Testis (tissue), 5 donors: ENCODE measurements at places on chromosomes 3 and 15.

DNA sequence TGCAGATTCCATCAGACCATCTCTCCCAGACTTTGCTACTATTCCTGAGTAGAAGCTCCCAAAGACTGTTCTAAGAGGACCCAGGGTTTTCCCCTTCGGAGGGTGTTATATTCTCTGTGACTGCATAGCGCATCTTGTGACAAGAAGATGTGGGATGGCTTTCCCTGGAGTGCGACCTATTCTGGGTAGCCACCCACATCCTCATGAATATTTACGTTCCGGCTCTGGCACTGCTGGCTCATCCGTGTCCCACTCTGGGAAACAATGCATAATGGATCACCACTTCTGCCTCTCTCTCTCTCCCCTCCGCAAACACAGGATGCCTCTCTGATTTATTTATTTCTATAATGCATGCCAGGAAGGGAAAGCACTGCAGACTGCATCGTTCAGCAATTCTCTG is 166.1 kb downstream of the PYDC2 start:
- DNase-seq: no peak

DNA sequence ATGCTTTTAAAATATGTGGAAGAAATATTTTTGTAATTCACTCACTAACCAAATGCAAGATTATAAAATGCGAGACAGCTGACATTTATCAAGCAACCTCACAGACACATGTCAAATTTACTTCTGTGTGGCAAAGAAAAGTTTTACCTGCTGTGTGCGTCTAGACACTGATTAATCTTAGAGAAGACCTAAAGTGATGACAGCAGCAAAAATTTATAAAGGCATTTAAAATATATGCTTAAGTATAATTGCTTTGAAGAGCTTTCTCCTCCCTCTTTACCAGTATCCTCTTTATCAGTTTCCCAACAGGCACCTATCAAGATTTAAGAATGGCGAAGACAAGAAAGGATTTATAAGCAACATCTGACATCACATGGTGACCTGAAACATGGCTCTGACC is 37.3 kb downstream of the UBP1 start:
- DNase-seq: no peak

DNA sequence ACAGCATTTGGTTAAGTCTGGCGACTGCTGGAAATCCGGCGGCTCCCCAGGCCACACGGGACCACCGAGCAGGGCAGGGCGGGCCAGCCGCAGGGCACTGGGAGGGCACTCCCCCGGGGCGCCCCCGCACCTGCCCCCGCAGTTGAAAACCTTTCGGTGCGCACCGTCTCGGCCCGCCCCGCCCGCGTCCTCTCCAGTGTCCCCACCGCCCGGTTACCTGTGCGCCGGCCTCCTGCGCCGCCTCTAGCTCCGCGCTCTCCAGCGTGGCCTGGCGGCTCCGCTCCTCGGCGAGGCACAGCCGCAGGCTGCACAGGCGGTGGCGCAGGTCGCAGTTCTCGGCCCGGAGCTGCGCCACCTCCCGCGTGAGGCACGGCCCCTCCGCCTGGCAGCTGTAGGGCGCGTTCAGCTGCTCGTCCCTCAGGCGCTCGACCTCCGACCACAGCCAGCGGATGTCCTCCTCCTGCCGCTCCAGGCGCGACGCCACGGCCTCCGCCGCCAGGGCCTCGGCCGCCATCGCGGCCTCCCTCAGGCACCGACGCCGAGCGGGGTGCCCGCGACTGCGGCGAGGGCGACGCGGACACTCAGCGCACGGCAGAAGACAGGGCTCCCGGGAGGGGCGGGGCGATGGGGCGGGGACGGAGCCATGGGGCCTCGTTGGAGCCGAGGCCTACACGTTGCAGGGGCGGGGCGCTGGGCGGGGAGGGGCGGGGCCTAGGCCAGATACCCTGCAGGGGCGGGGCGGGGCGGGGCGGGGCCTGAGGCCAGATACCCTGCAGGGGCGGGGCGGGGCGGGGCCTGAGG is at the start of gene TARS3:
Gene TARS3 (minus strand): TSS at position 600 of the 801 bp plus-strand sequence. CDS start 86 bp downstream, at position 514.
- DNase-seq: peak; percentile 97

GRCh38 chr15:78979456-78980320 is 34.8 kb upstream of the CTSH start:
- peak; percentile 90 for DNase-seq

GRCh38 chr3:46454209-46454595 is 10.5 kb downstream of the LTF start:
- DNase-seq: no peak

DNA sequence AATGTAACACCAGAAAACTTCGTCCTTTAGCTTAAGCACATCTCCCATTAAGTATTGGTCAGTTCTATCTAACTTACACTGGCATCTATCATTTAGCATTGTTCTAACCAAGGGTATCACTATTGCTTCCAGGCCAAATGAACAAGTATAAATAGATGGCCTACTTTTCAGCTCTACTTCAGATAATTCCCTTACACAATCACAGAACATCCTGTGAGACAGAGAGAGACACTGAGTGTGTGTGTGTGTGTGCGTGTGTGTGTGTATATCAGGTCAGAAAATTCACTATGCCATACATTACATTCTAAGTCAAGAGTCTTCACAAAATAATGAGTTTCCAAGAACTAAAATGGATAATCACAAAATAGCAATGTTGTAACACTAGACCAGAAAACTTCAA is 39.1 kb downstream of the SCAPER start:
- DNase-seq: no peak

DNA sequence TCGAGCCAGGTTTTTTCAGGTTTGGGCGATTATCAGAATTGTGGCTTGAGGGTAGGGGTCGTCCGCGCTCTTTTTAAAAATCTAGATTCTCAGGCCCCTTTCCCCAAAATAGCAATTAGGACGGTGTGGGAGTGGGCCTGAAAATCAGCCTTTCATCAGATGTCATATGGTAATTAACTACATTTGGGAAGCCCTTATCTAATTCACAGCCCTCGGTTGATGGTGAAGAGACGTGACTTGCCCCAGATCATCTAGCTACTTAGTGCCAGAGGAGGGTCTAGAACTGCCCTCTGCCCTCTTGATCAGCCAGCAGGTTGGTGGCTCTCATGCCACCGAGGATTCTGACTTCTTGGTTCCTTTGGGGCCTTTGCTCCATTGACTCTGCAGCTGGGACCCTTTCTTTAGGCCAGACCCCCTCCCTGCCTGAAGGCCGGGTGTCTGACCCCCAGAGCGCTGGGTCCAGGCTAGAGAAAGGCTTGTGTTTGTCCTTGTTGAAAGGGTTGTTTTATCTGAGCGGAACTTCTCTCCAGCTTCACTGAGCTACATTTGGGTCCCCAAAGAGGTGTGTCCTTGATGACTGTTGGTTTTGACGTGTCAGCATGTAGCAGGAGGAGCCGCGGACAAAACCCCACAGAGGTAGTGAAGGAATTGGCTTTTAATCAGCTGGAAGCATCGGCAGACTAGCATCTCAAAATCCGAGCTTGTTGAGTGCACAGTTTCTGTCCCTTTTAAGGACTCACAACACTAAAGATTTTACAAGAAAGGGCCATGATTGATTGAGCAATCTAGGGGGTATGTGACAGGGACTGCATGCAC is 857 bp downstream of the AEN start:
- DNase-seq: no peak

- no peak for DNase-seq
These were observed 1.4 kb downstream of the VHL start for GRCh38 chr3:10142707-10143560.

DNA sequence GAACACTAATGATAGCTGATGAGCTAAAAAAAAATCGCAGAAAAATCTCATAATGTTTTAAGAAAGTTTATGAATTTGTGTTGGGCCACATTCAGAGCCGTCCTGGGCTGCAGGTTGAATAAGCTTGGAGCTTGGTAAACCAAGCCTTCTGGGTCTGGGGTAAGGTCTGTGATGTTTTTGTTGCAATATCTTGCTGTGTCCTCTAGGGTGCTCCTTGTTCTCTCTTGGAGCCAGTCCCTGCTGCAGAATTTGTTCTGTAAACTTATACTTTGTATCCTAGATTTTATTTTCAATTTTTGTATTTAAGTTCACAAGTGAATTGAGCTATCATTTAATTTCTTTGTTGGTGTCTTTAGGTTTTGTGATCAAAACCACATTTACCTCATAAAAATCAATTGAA is 143.7 kb downstream of the NR1D2 start:
- no peak for DNase-seq

DNA sequence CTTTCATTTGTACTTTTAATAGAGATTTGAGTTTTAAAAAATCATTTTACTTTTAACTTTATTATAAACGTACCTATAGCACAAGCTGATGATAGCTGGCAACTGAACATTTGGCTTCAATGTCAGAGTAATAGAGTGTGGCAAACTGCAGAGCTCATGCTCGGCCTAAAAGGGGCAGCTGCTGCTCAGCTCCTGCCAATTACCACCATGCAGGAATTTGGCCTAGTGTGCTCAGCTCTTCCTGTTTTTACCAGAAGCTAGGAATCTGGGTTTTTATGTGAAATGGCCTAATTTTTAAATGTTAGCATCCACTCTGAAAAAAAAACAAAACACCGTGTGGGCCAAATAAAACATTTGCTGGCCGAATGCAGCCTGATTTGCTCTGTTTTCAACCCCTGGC is 1.8 kb downstream of the IFT122 start:
- DNase-seq: peak; percentile 30

GRCh38 chr3:51975852-51976549 is 1.1 kb downstream of the ABHD14A start:
- DNase-seq: peak; percentile 85

DNA sequence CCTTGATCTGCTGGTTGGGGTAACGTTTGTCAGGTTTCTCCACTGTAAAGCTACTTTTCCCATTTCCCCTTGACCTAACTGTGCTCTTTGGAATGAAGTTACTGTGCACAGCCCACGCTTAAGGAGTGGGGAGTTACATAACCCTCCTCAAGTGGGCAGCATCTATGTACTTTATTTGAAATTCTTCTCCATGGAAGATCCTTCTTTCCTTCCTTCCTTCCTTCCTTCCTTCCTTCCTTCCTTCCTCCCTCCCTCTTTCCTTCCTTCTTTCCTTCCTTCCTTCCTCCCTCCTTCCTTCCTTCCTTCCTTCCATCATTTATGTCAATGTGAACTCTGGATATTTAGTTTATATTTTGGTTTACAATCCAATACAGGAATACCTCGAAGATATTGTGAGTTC is 77.1 kb upstream of the TRA2B start:
- no peak for DNase-seq

- DNase-seq: no peak
These were observed 334.6 kb upstream of the ATP10A start for GRCh38 chr15:26197719-26198118.

- DNase-seq: no peak
These were observed 837 bp downstream of the TMC3 start for GRCh38 chr15:81373176-81373575.

- peak; percentile 53 for DNase-seq
These were observed 1.5 kb downstream of the IGF2BP2 start for GRCh38 chr3:185823078-185824044.

DNA sequence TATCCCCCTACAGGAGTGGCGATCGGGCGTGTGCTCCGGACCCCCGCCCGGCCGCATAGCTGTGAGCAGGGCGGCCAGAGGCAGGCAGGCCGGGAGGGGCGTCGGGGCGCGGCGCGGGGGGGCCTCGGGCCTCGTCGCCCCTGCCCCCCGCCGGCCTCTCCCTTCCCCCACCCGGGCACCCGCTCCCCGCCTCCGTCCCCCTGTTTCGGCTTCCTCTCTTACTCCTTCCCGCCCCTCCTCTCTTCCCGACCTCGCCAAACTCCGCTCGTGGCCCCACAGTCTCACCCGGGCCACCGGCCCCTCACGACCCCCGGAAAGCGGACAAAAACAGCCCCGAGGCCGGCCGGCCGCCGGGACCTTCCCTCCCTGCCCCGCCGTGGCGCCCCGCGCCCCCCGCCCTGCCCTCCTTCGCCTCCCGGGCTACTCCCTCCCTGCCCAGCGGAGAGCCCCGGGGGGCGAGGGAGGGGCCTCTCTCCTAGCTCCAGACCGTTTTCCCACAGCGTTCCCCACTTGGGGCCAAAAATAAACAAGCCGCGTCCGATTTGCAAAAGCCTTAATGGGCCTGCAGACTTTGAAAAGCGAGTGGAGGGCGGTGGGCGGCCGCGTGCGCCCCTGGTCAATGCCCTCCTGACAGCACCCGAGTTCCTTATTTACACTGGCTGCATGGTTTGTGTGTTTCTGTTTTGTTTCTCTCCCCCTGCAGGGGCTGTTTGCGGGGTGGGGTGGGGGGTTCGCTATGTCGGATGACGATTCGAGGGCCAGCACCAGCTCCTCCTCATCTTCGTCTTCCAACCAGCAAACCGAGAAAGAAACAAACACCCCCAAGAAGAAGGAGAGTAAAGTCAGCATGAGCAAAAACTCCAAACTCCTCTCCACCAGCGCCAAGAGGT is 1.0 kb downstream of the UBE2E1 start:
- DNase-seq: peak; percentile 42

- DNase-seq: no peak
These were observed 33.5 kb downstream of the ESYT3 start for GRCh38 chr3:138467931-138468330.

GRCh38 chr3:12722226-12722625 is 36.8 kb downstream of the TMEM40 start:
- no peak for DNase-seq
